ENCODE measurements at places on chromosomes 5 and 9.

- DNase-seq, result no peak
Measured at GRCh38 chr5:134590992-134591659, 41.5 kb downstream of the SAR1B start.

DNA sequence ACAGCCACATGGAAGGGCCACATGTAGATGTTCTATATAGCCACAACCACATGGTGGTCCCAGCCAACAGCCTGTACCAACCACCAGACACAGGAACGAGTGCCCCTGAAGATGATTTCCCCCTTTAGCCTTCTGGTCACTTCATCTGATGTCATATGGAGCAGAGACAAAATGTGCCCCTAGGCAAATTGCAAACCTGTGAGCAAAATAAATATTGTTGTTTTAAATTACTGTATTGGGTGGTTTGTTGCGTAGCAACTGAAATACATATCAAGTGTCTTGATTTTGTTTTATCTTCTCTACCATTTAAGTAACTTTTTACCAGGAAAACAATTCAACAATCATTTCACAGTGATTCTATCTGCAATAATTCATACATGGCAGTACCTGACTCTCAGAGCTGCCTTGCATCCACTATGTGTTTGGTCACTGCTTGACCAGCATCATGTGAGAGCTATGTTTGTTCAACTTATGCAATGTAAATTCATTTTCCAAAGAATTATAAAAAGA is 142.5 kb upstream of the VLDLR start:
- DNase-seq, result no peak

- no peak for DNase-seq
Measured at GRCh38 chr9:134960701-134961181, 43.0 kb upstream of the FCN1 start.

DNA sequence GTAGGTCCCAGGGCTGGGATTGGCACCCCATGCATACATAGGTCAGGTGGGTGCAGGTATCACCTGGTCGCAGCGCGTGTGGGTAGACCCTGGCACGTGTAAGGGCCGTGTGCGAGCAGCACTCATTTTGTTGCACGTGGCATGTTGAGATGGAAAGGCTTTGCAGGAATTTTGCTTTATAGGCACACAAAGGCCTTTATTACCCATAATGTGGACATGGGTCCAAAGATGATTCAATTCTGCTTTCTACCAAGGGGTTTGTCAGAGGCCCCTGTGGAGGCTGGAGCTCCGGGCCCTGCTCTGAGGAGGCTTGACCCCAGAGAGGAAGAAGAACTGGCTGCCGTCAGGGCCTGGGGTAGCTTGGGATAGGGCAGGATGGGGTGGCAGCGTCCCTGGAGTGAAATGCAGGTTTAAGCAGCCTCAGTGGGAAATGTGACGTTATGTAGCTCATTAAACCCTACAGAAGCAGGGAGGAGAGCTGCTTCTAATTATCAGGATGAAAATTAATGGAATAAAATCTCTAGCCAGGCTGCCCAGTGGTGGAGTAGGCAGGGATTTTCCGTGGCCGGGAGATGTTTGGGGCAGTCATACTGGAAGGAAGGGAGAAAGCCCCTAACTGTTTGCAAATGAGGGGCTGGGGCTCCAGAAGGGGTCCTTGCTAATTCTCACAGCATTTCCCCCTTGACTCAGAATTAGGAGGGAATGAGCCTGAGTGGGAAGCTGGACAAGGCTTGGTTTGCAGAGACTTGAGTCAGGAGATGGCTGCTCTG is 103.3 kb upstream of the PITX1 start:
- DNase-seq, result no peak

- DNase-seq, result no peak
Measured at GRCh38 chr5:180040287-180041214, 31.0 kb downstream of the RNF130 start.

DNA sequence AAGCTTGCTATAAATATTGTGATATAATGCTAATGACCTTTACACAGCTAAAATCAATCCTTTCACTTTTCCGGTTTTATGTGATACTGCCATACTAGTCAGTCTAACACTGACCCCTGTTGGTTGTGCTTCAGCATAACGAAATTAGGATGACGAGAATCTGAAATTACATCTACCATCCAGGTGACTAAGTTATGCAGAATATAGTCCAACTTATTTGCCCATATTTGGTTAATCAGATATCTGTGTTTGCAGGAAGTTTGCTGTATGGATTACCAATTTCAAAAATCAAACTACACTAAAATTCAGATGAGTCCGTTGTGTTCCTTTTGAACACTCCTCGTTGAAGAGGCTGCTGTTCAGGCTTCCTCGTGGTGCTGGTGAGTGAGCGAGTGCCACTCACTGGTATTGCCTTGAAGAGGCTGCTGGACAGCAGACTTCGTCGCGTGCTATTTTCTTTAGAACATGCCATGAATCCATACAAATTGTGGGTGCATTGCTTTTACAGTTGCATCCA is 32.5 kb downstream of the TENT4A start:
- peak; percentile 63 for DNase-seq

- DNase-seq, result no peak
Measured at GRCh38 chr9:2120926-2121689, 106.0 kb downstream of the SMARCA2 start.

DNA sequence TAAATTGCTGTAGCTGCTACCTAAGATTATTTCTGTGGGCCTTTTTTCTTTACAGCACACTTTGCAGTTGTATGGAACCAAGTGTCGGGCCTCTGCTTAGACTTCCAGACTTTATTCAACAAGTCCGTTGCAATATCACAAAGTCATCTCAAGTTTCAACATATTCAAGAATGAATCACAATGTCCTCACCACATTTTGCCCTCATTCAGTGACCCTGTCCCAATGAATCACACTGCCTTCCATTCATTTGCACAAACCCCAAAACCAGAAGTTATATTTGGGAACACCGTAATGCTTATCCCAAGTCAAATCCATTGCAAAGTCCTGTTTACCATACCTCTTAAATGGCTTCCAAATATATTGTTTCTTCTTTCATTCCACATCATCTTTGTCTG is 439.6 kb downstream of the CSNK1G3 start:
- DNase-seq, result no peak

DNA sequence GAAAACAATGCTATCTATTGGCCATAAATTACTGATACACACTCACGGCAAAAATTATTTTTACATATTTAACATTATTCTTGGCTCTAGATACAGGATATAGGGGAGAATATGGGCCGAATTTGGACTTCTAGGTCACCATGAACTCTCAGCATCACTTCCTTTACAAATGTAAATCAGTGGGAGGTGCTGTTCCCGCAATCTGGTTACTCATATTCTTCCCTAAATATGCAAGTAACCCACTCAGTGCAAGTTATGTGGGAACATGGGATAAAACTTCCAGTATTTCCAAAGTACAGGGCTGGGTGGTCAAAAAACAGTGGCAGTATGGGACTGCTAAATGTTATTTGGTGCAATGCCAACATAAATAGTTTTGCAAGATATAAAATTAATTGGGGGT is 145.6 kb downstream of the PPP2R2B start:
- no peak for DNase-seq

- no peak for DNase-seq
Measured at GRCh38 chr5:470961-471749, 28.2 kb downstream of the EXOC3 start.

GRCh38 chr9:126523611-126524111 is 90.1 kb upstream of the LMX1B start:
- DNase-seq, result no peak

DNA sequence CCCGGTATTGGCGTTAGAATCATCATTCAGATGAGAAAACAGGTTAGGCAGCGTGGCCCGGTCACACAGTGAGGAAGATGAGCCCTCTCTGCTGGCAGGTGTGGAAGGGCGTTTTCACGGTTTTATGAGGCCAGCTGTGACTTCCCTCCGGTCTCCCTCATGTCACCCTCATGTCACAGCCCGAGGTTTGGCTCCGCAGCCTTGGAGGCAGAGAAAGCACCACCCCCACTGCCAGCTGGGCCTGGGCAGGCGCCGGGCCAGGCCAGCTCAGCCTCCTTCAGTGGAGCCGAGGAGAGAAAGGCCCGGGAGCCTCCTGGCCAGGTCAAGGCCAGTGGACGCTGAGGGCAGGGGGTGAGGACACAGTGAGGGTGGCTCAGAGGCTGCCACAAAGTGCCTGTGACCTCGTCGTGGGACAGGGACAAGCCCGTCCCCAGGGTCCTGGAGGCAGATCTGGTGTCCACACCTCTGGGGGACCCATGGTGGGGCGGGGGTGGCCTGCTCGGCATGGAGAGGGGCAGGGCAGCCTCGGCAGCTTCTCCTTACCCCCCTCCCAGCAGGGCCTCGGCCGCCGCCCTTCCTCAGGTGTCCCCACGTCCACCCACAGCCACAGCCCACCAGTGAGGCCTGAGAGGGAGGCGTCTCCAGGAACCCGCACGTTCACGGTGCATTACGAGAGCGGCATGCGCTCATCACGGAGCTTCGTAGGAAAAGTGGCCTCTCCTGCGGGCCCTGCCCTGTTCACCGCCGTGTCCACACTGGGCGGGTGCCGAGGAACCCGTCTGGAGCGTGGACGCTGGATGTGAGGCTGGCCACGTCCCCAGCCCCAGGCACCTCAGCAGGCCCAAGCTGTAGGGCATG is 32.2 kb downstream of the EXD3 start:
- DNase-seq, result no peak

DNA sequence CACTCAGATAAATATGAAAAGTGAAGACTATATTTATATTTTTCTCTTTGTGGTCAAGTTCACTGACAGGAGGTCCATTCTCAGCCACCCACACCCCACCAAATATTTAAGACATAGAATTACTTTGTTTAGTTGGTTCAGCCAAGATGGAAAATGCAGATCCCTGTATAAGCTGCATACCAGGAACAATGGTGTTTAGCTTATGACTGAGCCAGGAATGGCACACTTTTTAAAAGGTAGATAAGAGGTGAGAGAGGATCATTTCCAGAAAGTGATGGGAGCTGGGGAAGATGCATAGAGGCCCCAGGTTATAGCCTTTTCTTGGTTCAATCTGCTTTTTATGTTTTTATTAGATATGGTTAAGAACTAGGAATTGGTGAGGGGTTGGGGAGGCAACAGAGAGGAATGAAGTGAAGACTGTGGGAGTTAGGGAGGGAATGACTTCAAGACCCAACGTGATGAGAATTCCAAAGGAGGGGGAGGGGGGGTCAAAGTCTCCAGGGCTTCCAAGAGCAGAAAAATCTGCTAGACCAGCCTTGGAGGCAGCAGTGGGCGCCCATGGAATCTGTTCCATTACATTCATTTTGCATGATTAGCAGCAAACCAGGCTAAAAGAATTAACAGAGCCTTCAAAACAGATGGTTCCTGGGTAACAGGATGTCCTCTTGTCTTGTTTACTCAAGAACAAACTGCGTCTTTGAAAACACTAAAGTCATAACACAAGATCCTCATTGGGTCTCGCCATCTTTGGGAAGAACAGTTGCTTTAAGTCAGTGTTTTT is 95.2 kb downstream of the FGF1 start:
- no peak for DNase-seq

- DNase-seq, result no peak
Measured at GRCh38 chr9:75455444-75455921, 367.2 kb downstream of the OSTF1 start.

DNA sequence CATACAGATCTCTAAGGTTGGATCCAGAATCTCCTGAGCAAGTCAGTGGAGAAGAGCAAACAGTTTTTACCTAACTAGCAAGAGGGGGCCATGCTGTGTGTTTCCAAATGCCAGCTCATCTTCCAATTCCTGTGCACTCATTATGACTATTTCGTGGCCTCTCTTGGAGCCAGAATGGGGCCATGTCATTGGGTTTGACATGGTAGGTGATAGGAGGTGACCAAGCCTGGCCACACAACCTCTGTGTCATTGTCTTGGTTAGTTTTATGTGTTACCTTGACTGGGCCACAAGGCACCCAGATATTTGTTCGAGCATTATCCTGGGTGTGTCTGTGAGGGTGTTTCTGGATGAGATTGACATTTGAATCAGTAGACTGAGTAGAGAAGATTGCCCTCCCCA is 206.2 kb downstream of the HSPA4 start:
- no peak for DNase-seq

GRCh38 chr5:139016186-139016585 is 141.1 kb upstream of the LRRTM2 start:
- no peak for DNase-seq

Measured in cerebellum (tissue), 4 donors.